ENCODE measurements at places on chromosomes 1 and 21. TPM values are rescaled to one million over a fixed set of nuclear protein-coding genes. Genes with fewer than 3 reads are reported as not detected.

GRCh38 chr1:211935448-211935970 lies 99.8 kb downstream of the INTS7 start:
- no peak overlapping the region for H3K27ac ChIP-seq
- no peak for DNase-seq
- no peaks in the 10 kb centered on the region for H3K36me3 ChIP-seq
- no peaks in the 10 kb centered on the region for H3K27me3 ChIP-seq
- no peaks in the 10 kb centered on the region for H3K4me1 ChIP-seq

DNA sequence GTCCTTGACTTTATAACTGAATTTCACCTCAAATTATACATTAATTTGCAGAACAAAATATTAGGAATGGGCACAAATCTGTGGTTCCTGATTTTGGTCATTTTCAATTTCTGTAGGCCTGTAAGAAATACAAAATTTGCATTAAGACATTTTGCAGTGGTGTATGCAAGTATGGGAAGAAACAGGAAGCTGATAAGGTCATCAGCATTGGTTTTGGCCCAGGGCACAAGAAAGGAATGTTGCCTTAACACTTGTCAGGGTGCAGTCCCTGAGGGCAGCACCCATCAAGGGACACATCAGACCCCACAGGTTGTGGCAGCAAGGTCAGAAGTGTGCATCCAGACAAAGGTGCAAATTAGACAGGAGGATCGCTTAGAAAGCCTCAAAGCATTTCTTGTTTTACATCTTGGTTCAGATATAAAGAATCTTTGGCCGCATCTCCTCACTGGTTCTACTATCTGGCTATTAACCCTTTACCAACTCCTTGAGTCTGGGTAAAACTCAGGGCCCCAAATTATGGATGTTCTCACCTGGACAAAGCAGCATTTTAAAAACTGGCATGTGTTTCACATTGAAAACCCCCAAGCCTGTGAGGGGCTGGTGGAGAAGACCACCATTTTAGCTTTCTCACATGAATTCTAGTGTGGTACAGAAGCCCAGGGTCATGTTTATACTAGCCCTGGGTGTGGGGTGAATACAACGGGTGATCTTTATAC lies 182.4 kb downstream of the CDC7 start:
- H3K4me1 ChIP-seq: peaks cover 8% of the 10 kb centered on the region
- H3K4me3 ChIP-seq: no peak overlapping the region
- no peaks in the 10 kb centered on the region for H3K27me3 ChIP-seq
- no peak for DNase-seq
- no peak overlapping the region for H3K27ac ChIP-seq

DNA sequence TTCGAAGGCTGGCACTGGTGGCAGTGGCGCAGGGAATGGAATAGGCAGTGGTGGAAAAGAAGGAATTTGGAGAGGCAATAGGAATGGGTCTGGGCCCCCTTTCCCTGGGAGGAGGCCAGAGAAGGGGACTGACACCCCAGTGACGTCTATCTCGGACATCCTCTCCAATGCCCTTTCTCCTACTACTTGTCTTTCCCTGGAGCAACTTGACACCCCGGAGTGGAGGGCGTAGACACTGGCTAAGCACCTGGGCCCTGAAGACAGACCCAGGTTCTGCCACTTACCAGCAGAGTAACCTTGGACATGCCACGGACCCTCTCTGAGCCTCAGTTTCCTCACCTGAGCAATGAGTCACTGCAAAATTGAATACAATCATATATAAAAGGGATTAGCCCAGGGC lies 86.8 kb downstream of the CAMK2N1 start:
- no peak overlapping the region for H3K27ac ChIP-seq
- no peaks in the 10 kb centered on the region for H3K36me3 ChIP-seq
- H3K4me3 ChIP-seq: no peak overlapping the region

The SPATA21 gene
- total RNA-seq: 0.07 TPM

DNA sequence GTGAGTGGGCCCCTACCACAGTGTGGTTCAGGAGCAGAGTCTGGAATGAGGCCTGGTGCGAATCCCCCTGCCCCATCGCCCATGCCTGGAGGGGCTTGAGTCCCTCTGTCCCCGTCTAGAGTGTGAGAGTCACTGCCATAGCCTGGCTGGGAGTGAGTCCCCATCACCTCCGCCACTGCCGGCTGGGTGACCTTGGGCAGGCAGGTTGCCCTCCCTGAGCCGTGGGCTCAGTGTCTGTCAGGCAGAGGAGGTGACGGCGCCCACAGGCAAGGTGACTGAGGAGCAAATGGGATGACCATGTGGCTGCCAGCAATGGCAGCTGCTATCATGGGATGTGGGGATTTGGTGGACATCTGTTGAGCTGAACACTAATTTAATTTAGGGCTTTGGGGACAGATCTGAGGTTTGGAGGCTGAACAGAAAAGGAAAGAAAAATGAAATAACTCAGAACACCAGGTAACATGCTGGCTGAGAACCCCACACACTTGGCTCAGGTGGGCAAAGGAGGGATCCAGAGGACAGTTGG lies 38.1 kb upstream of the GPR153 start:
- no peaks in the 10 kb centered on the region for H3K4me1 ChIP-seq
- no peak overlapping the region for H3K4me3 ChIP-seq
- DNase-seq: no peak
- H3K27ac ChIP-seq: no peak overlapping the region
- H3K36me3 ChIP-seq: peaks cover 26% of the 10 kb centered on the region

The FCRLA gene
- not detected for total RNA-seq

DNA sequence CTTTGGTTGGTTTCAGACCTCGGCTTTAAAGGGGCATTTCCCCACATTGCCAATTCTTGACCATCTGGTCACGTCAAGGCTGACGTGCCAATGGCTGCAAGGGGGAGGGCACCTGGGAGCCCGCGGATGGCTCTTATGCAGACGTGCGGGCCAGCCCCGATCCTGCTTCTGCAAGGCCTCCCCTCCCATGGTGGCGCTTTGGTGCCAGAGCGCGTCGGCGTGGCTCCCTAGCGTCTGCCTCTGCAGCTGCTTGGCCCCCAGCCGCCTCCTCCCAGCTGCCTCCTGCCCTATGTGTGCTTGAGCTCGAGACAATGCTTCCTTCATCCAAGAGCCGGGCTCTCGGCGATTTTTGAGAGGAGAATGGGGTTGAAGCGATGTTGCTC lies 29.1 kb downstream of the SKI start:
- no peaks in the 10 kb centered on the region for H3K27me3 ChIP-seq
- H3K27ac ChIP-seq: no peak overlapping the region
- no peaks in the 10 kb centered on the region for H3K4me1 ChIP-seq

DNA sequence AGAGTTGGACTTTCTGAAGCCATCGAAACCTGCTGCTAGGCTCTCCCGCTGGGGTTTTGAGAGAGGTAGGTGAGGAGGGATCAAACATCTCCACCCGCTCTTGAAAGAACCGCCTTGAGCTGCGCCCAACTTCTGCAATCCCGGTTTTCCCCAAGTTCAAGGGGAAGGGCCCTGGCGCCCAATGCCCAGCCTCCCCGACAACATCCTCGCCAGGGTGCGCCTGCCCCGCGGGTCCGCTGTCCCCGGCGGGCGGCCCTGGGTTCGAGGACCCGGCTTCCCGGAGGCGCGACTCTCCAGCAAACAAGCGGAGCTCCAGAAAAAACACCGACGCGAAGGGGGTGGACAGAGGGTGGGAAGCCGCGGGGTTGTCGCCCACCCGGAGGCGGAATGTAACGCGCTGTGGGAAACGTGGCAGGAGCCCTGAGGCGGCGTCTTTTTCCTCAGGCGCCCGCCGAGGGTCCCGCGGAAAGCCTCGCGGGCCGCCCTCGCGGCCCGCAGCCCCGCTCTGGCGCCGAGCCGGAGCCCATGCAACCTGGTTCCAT lies 607 bp downstream of the BTG3 start:
- peak; percentile 31 for DNase-seq
- no peaks in the 10 kb centered on the region for H3K4me1 ChIP-seq
- H3K4me3 ChIP-seq: peak overlapping the region; percentile 87
- H3K27me3 ChIP-seq: no peaks in the 10 kb centered on the region

The ERICH3 gene
- total RNA-seq: not detected

GRCh38 chr21:43827015-43827611 lies 37.7 kb downstream of the RRP1 start:
- DNase-seq: no peak
- no peaks in the 10 kb centered on the region for H3K4me1 ChIP-seq
- no peak overlapping the region for H3K4me3 ChIP-seq
- H3K36me3 ChIP-seq: no peaks in the 10 kb centered on the region
- no peak overlapping the region for H3K27ac ChIP-seq

DNA sequence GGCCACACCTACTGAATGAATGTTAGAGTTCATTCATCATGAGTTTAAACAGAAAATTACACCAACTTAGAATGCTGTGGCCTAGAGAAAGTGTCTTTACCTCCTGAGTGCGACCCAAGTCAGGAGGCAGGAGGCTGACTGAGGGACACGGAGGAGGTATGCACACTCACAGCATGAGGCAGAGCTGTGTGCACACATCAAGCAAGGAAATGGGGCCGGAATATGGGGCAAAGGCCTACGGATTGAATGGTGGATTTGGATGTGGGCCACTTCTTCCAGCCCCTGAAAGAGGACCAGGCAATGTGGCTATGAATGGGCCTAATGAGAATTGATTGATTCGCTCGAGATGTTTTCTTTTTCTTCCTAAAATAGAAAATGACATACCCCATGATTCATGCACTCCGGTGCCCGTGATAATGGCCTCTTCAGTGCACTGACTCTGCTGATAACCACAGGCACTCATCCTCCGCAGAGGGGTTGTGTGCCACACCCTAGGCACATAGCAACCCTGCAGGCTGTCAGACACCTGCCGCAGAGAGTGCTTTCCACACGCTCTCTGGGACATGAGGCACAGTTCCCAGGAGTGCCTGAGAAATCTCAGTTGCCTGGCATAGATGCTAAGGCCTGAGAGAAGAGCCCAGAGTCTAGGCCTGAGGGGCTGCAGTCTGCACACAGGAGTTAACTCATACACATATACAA lies 155.5 kb downstream of the GLUL start:
- no peaks in the 10 kb centered on the region for H3K36me3 ChIP-seq
- no peaks in the 10 kb centered on the region for H3K4me1 ChIP-seq

DNA sequence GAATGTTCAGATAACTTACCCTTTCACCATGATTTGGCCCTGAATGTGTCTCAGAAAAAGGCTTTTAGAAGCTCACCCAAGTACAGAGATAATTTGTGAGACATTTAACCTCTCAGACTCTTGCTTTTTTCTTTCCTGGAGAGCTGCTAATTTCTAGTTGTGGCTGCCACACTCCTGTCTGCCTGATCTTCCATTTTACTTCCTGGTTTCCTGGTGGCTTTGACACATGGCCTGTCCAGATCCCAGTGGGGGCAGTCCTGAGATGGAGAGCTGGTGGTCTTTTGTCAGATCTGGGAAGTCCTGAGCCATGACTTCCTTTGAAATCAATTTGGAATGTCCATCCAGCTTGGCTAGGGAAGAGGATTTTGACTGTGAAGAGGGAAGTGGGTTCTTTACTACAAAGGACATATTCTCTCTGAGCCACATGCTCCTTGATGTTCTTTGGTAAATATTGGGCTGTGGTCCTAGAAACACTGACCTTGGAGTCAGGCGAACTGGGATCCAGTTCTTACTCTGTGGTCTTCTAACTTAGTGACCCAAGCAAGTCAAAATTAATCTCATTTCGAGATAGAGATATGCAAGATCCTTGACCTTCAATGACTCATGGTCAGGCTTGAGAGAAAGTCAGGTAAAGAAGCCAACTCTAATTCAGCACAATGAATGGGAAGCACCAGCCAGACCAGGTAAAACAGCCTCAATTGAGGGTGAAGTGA lies 78.0 kb upstream of the HSD17B7 start:
- H3K4me3 ChIP-seq: no peak overlapping the region
- DNase-seq: no peak
- no peaks in the 10 kb centered on the region for H3K36me3 ChIP-seq
- H3K27me3 ChIP-seq: no peaks in the 10 kb centered on the region
- H3K4me1 ChIP-seq: no peaks in the 10 kb centered on the region
- no peak overlapping the region for H3K27ac ChIP-seq

The IRF2BP2 gene
- 80.3 TPM for total RNA-seq

The ADGRL2 gene
- 119 TPM for total RNA-seq

DNA sequence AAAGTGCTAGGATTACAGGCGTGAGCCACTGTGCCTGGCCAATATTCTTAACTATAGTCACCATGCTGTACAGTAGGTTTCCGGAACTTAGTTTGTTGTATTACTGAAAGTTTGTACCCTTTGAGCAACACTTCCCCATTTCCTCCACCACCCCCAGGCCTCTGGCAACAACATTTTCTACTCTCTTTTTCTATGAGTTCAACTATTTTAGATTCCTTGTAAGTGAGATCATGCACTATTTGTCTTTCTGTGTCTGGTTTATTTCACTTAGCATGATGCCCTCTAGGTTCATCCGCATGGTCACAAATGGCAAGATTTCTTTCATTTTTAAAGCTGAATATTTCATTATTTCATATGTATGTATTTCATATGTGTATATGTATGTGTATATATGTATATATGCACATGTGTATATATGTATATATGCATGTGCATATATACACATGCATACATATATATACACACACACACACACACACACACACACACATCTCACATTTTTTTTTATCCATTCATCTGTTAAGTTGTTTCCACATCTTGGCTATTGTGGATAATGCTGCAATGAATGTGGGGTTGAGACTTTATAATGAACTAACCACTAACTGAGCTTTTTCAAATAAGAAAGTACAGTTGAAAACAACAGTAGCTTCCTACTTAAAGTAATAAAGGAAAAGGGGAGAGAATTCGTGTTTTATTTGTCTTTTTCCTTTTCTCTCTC lies 256.8 kb upstream of the C1orf105 start:
- H3K4me3 ChIP-seq: no peak overlapping the region
- H3K27me3 ChIP-seq: no peaks in the 10 kb centered on the region
- no peak for DNase-seq
- no peaks in the 10 kb centered on the region for H3K4me1 ChIP-seq
- H3K27ac ChIP-seq: no peak overlapping the region
- no peaks in the 10 kb centered on the region for H3K36me3 ChIP-seq

DNA sequence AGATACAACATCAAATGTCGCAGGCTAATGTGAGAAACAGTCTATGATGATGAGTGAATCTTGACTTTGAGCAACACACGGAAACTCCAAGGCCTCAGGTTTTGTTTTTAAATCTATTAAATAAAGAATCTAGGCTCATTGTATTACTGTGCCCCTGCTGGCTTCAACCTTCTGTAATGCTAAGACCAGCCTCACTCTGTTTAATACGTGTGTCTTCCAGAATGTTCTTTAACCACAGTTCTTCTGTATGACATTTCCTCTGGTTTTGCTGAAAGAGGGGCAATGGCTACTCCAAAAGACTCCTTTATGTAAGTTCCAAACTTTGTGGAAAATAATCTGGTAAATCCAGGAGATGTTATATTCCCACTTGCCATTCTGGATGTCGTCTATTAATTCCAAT lies 101.1 kb upstream of the TIAM1 start:
- DNase-seq: no peak
- H3K36me3 ChIP-seq: peaks cover 9% of the 10 kb centered on the region
- H3K27ac ChIP-seq: no peak overlapping the region
- no peaks in the 10 kb centered on the region for H3K27me3 ChIP-seq
- H3K4me3 ChIP-seq: no peak overlapping the region

DNA sequence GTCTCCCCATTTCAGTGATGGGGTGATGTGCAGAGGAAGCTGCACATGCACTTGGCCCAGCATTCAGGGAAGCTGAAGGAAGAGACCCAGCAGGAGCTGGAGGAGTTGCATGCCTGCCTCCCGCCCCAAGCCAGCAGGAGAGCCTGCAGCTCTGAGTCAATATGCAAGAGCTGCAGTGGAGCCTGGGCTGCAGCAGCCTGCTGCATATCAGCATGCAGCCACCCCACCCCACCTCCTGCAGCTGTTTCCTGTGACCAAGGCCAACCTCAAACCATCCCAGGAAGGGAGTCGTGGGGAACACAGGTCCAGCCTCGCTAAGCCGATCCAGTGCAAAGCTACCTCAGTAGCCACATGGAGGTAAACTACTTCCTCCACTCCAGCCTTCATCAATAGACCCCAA lies 18.9 kb downstream of the AGT start:
- H3K4me1 ChIP-seq: no peaks in the 10 kb centered on the region
- no peaks in the 10 kb centered on the region for H3K27me3 ChIP-seq
- H3K36me3 ChIP-seq: peaks cover 13% of the 10 kb centered on the region
- DNase-seq: no peak

Data from H9 (cell line).